ENCODE measurements at places on chromosomes 3 and 15. TPM values are rescaled to one million over a fixed set of nuclear protein-coding genes. Genes with fewer than 3 reads are reported as not detected.
A peak's percentile ranks its signal among the peaks of the same experiment; 100 is the strongest.

The CLDN1 gene
- total RNA-seq, result 0.48 TPM

The ROPN1 gene
- total RNA-seq, result not detected

The PARP15 gene
- total RNA-seq, result not detected

The P3H2 gene
- total RNA-seq, result 45.3 TPM

DNA sequence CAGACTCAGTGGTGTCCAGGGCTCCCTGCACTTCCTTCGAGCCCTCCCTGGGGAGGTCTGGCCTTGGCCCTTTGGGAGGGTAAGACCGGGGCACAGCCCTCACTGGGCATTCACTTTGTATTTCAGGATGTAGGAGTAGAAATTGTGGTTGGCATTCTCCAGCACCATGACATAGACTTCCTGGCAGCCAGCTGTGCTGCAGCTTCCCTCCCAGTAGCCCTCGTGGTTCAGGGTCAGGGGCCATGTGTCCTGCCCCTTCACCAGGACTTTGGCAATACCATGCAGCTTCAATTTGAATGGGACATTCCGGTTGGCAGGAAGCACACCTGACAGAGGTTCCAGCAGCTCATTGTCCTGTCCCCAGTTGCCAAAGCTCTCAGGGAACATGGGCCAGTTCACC, 47.3 kb downstream of the KY start:
- DNase-seq, result no peak
- H3K4me3 ChIP-seq, result no peak overlapping the region
- peaks cover 41% of the 10 kb centered on the region for H3K27me3 ChIP-seq

GRCh38 chr3:9244495-9245183, 4.8 kb downstream of the SRGAP3 start:
- H3K36me3 ChIP-seq, result no peaks in the 10 kb centered on the region
- peaks cover under 1% of the 10 kb centered on the region for H3K4me1 ChIP-seq
- no peak overlapping the region for H3K4me3 ChIP-seq
- H3K27ac ChIP-seq, result no peak overlapping the region

GRCh38 chr3:136135039-136135802, 60.9 kb downstream of the MSL2 start:
- peaks cover 14% of the 10 kb centered on the region for H3K4me1 ChIP-seq
- DNase-seq, result peak; percentile 29
- H3K4me3 ChIP-seq, result no peak overlapping the region
- H3K27ac ChIP-seq, result peak overlapping the region; percentile 0

GRCh38 chr3:117628823-117629291, 919.3 kb downstream of the TUSC7 start:
- no peaks in the 10 kb centered on the region for H3K27me3 ChIP-seq
- no peak for DNase-seq
- no peak overlapping the region for H3K27ac ChIP-seq
- no peaks in the 10 kb centered on the region for H3K36me3 ChIP-seq

DNA sequence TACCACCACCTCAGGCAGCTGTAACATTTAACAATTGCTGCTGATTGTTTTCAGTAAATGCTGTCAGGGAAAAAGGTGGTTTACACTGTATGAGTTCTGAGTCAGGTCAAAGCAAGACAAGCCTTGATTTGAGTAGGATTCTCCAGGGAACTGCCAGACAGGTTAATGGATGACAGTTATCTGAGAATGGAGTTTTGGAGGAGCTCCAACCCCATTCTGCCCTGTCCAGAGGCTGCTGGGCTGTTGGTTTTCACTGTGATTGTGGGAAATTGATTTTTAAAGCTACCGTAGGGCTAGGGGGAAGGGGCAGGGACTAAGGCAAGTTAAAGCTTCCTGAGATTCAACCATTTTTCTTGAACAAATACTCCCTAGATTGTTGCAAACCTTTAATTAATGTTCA, 39.9 kb downstream of the TICRR start:
- H3K27ac ChIP-seq, result no peak overlapping the region
- H3K4me3 ChIP-seq, result no peak overlapping the region
- H3K36me3 ChIP-seq, result peaks cover 3% of the 10 kb centered on the region
- no peak for DNase-seq

Data from cardiac muscle cell (in vitro differentiated cells and primary cell).